Glomerular endothelial cell (primary cell): ENCODE measurements at places on chromosomes 3 and 15. TPM values are rescaled to one million over a fixed set of nuclear protein-coding genes. Genes with fewer than 3 reads are reported as not detected.

DNA sequence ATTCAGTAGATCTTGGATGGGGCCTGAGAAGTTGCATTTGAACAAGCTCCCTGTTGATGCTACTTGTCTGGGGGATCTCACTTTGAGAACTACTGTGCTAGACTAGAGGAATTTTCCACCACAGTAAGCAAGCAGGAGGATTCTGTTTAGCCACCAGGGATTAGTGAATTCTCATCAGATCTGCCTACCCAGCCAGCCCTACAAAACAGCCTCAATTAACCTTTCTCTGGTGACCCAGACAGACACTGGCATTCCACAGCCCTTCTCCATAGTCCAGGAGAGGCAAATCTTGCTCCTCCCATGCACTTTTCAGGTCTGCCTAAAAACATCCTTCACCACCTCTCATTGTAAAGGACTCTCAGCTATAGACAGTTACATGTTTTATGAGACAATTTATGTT lies 16.7 kb upstream of the MYH15 start:
- DNase-seq, result no peak

DNA sequence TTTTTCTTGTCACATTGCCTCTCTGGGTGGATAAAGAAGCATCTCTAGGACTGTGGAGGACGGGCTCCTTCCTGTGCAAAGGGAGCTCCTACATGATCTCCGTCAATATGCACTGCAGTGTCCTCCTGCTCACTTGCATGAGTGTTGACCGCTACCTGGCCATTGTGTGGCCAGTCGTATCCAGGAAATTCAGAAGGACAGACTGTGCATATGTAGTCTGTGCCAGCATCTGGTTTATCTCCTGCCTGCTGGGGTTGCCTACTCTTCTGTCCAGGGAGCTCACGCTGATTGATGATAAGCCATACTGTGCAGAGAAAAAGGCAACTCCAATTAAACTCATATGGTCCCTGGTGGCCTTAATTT lies 478 bp downstream of the GPR15 start:
- DNase-seq, result no peak

DNA sequence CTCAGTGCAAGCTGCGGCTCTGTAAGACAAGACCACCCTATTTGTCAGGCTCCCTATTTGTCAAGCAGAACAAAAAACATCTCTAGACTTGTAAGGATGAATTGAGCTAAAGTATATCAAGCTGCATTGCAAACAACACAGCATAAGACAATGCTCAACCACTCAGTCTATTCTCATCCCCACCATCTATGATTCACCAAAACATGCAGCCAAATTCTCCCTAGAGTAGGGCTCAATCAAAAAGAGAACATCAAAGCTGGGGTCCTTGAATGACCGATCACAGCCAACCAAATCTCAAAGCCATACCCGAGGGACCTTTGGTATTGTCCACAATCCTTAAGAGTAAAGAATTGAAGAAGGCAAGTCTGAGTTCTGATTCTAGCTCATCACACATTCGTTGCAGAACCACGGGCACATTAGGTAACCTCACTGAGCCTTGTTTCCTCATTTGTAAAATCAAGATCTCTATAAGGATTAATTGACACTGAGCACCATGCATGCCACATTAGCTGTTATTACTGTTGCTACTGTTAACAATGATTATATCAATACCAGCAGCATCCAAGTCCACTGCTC lies 31.2 kb downstream of the RFTN1 start:
- DNase-seq, result no peak

GRCh38 chr15:64855205-64855975 lies 13.7 kb downstream of the PLEKHO2 start:
- DNase-seq, result no peak

- no peak for DNase-seq
Observed at GRCh38 chr15:42384597-42384996, 25.3 kb downstream of the CAPN3 start.

GRCh38 chr3:42497009-42497731 lies 5.3 kb upstream of the VIPR1 start:
- DNase-seq, result no peak

GRCh38 chr3:105555206-105555605 lies 188.5 kb downstream of the ALCAM start:
- no peak for DNase-seq

DNA sequence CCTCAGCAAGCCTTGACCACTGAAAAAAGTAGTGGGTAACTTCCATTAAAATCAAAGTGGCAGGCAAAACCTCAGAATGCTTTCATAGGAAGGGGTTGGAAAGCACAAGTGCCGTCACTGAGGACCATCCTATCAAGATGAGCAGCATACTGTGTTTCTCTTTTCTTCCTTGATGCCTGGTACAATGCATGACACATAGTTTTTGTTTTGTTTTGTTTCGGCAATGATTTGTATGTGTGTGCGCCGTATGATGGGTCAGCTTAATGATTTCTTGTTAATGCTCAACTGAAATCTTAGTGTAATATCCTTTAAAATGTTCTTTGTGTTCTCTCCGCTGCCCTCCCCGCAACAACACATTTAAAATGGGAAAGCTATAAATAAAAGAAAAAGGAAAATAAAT lies 476.4 kb upstream of the KCNMB2 start:
- DNase-seq, result no peak

The SMCO1 gene
- total RNA-seq, result not detected in 2 replicates

The EXD1 gene
- total RNA-seq, result 0.53 TPM in 1 of 2 replicates, not detected in the other

The MYO5C gene
- 26.8 and 33.4 TPM in 2 replicates for total RNA-seq

The AMOTL2 gene
- total RNA-seq, result 125 and 164 TPM in 2 replicates
